ENCODE measurements at places on chromosomes 5 and 9.

DNA sequence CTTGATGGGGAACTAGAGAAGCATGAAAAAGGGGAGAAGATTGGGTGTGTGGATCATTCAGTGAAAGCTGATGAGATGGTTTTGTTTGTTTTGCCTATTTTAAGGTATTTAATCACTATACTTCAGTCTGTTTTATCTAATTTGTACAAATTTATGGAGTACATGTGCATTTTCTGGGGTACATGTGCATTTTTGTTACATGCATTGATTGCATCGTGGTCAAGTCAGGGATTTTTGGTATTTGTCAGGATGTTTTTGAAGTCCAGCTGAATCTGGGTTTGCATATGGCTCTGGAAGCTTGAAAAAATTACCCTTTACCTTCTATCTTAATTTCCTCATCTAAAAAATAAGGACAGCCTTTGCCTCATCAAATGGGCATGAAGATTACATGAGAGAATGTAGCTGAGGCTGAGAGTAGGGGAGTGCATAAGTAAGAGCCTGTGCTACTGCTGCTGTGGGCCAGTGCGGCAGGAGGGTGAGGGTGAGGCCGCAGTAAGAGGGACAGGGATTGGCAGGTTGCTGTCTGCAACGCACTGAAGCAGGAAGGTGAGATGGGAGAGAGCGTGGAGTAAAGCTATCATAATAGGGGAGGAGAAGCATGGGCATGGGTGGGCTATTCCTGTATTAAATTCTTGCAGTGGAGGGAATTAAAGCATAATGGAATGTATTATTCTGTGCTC lies 139.8 kb downstream of the NPR3 start:
- DNase-seq, result no peak

GRCh38 chr9:68827837-68828744 lies 123.1 kb downstream of the PIP5K1B start:
- DNase-seq, result no peak

DNA sequence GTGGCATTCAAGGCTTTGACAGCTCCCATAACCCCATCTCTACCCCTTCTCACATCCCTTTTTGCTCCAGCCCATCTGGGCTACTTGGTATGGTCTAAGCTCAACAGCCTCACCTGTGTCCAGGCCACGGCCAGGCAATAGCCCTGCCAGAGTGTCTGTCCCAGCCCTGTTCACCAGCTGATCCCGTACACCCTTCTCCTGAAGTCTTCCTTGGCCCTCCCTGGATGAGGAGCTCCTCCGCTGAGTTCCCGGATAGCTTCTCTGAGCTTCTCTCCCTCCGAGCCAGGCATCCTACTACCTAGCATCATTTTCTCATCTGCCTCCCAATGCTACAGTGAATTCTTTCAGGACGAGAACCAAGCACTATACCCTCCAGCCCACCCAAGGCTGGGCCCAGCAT lies 208.2 kb downstream of the DAB2IP start:
- no peak for DNase-seq

DNA sequence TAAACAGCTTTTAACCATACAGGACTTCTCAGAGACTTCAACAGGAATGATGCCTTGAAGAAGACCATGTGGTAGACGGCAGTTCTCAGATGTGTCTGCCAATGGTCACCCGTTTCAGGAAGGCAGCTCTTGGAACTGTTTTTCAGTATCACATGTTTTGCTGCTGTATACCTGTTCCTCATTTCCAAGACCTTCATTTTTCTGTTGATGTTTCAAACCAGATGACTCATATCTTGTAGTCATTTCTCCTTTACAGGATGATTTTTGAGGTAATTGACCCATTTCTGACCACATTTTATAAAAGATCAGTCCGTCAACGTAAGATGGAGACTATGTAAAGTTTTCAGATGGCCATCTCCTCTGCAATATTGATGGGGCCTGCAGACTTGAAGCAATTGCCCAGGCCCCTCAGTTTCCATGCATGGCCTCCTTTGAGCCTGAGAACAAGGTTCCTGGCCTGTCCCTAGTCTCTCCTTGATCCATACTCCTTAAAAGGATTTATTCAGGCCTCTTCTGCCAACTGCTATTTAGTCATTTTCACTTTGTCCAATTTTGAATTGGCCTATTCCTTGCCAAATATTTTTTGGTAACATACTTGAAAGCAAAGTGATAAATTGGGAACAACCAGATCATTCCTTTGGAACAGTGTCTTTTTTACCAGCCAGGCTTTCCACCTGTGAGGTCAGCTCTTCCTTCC lies 128.6 kb downstream of the PDZD2 start:
- DNase-seq, result no peak

DNA sequence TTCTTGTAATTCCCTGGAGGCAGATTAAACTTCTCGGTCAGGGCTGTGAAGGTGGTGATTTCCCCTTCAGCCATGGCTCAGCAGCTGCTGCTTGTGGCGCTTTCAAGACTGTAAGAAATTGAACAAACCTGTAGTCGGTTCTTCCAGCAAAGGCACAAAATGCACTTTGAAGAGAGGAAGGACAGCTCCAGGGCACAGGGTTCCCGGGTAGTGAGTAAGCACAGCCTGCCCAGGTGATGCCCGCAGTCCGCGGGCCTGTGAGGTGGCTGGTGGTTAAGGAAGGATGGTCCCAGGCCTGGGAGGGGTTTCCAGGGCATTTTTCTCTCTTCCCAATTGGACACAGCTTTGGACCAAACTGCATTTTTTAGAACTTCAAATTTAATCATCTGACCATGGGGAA lies 71.8 kb downstream of the FGF1 start:
- no peak for DNase-seq

DNA sequence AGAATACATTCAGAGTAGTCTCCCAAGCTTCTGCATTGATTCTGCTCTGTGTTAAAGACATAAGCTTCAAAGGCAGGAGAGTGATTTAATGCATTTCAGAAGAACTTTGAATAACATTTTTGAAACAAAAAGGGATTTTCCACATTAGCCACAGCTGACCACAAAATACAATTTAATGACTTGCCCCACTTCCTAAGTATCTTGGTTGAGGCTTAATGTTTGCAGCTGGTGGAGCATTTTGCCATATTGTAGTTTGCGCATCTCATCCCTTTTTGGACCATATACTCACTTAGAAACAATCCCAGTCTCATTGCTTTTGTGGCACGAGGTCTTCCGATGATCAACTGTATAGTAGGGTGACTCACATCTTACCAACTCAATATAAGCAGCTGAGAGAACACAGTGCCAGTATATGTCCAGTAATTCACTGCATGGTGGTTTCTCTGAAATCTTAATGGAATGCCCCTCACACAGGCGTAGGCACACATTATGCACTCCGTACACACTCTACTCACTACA lies 455.8 kb upstream of the PTGER4 start:
- DNase-seq, result peak; percentile 67
